ENCODE measurements at places on chromosomes 12 and 14.
A peak's percentile ranks its signal among the peaks of the same experiment; 100 is the strongest.

GRCh38 chr12:122013136-122013535, 8.5 kb upstream of the BCL7A start:
- DNase-seq: no peak

- DNase-seq: no peak
These were observed 355.8 kb downstream of the FSCB start for GRCh38 chr14:44151130-44151820.

- no peak for DNase-seq
These were observed 255.2 kb upstream of the DDHD1 start for GRCh38 chr14:53408175-53408879.

GRCh38 chr12:131901431-131902331, 7.3 kb downstream of the ULK1 start:
- no peak for DNase-seq

- DNase-seq: no peak
These were observed 94.7 kb upstream of the SLC38A4 start for GRCh38 chr12:46920499-46920898.

GRCh38 chr12:11136075-11136474, 1.6 kb upstream of the TAS2R30 start:
- no peak for DNase-seq

DNA sequence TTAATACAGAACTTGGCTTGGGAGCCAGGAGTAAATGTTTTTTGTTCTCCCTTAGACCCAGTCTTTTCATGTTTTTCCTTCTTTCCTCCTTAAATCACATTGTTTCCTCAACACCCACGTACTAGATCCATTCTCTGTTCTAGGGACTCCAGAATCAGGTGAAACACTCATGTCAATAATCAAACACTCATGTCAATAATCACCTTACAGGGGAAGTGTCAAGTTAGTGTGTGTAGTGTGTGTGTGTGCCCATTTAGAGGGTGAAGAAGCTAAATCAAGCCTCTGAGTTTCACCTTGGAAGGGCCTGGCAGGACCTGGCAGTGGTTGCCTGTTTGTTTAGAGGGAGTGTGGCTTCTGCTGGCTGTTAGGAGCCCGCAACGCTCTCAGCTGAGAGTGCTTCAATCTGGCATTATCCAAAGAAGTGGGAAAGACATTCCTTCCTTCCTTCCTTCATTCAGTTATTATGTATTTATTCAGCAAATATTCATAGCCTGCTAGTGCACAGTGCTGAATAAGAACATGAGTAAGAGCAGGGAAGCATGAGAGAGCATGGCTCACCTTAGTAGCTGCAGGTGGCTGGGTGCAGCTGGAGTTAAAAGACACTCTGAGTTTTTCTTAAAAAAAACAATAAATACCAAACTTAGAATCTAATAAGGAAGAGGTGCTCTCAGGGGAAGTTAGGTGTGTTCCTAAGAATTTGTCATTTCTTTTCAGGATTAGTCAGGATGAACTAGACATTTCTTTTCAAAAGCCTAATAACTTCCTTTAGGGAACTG, 17.6 kb upstream of the EID3 start:
- DNase-seq: no peak

GRCh38 chr12:50533971-50534370, 29.2 kb downstream of the DIP2B start:
- no peak for DNase-seq

DNA sequence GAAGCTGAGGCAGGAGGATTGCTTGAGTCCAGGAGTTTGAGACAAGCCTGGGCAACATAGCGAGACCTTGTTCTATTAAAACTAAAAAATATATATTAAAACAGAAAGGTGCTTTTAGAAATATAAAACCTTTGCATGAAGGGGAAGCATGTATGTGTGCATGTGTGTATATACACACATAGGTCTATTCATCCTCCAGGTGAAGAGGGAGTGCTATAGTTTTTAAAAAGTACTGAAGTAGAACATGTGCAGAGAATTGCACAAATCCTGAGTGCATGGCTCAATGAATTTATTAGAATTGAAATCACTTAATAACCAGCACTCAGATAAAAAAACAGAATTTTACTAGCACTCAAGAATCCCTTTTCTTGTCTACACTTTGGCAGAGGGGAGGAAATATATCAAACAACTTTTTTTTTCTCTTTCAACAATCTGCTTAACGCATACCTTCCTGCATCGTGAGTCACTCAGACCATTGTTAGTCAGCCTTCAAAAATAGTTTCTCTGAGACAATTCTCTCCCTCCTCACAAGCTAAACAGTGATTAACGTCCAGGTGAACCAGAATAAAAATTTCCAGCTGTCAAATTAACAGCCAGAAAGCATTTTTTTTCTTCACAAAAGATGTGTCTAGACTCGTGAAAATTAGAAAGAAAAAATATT, 17.7 kb upstream of the NEDD1 start:
- no peak for DNase-seq

DNA sequence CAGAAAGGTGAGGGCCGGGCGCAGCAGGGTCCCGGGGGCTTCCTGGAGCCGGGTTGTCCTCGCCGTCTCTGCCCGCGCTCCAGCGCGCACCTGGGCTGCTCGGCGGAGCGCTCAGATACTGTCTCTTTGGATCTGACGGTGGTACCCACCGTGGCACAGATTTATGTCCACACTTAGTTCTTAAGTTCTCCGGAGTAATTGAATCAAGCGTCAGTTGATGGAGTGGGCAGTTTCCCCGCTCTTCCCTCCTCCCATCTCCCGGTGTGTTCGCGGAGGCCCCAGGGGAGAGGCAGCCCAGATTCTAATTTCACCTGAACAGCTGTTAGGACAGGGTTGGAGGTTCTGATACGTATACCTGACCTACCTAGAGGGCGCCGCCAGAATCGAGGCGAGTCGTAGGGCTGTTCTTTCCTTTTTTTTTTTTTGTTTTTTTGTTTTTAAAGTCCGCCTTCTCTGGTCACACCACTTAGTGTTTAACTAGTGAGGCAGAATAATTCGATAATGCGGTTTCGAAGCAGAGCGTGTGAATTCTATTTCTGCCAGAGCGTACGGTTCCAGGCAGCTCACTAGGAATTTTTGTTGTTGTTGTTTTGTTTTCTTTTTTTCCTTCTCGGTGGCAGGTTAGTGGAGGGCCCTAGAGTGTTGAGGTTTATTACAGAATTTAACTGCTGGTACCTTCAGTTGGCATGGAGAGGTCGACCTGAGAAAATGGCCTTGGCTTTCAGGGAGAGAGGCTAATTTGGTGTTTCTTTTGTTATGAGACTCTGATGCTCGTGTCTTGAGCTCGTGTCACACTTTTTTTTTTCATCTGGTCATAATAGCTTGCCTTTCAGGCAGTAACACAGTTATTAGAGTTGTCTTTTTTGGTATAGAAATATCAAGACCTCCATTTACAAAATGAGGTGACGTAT, 22.3 kb upstream of the GNS start:
- peak; percentile 57 for DNase-seq

- DNase-seq: no peak
These were observed 17.1 kb downstream of the DYRK2 start for GRCh38 chr12:67665679-67666078.

DNA sequence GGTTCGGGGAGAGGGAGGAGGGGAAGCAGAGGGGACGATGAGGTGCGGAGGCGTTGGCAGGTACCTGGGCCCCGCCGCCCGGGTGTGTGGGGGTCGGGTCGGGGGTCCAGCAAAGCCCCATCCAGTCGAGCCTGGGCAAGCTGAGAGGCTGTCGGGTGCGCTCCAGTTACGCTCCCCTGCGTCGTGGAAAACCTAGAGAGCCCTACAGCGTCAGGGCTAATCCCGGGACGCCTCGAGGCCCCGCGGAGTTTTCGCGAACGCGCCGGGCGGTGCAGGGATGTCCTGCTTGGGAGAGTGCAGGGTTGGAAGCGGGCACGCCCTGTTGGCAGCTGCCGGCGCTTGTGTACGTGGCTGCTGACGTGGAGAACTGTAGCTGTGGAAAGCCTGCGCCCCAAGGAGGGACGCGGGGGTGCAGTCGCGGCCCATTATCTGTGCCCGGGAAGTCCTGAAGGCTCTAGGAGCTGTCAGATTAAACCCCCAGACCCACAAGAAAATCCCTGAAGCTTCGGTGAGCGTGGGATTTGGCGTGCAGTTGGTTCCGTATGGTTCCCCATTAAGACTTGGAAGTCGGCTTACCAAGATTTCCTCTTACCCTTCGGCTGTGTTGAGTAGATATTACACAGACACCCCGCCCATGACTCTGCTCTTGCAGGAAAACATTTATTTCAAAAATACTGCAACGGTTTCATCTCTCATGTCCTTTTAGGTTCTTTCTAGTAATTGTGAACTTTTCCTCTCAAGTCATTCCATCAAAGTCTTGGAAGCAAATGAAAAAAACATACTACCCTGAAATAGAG, 11.3 kb upstream of the SLC38A2 start:
- DNase-seq: peak; percentile 11

DNA sequence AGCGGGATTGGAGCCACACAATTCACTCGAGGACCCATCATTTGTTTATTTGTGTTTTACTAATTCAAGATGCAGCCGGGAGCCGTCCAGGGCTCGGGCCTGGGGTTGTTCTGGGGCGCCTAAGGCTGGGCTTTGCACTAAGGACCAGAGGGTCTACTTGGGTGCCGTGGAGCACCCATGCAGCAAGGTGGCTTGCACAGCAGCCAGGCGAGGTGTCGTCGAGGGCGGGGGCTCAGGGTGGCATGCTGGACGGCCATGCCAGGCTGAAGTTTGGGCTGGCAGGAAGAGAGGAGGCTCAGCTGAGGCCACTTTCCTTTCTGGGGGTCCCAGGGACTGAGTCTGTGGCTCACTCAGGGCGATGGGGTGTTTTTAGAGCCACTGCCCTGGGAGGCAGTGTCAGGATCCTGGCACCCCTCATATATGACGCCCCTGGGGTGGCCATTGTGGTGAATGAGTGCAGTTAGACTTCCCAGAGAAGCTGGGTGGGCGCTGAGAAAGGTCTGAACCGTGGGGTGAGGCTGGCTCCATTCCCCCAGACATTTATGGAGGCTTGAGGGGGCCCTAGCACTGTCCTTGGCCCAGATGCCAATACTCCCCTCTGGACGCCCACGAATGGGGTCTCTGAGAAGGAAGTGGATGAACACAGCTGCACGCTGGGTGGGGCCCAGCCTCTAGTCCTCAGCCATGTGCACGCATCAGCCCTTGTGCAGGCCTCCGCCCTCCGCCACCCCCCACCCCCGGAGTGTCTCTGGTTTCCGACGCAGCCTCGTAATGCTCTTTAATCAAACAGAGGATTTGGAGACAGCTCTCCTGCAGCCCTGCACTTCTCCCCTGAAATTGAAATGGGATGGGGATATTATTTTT, 11.3 kb downstream of the MEG3 start:
- no peak for DNase-seq

DNA sequence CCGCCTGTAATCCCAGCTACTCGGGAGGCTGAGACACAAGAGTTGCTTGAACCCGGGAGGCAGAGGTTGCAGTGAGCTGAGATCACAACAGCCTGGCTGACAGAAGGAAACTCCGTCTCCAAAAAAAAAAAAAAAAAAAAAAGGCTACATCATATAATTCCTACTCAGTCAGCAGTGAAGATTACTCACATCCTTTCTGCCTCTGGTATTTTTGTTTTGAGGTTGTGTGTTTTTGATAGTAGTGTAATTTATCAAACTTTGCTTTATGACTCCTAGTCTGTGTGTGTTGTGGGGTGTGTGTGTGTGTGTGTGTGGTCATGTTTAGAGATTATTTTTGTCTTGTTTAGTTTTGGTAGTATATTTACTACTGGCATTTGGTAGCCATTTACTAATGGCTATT, 29.8 kb upstream of the DLGAP5 start:
- DNase-seq: no peak

GRCh38 chr12:93247313-93247991, 130.3 kb upstream of the NUDT4 start:
- no peak for DNase-seq

DNA sequence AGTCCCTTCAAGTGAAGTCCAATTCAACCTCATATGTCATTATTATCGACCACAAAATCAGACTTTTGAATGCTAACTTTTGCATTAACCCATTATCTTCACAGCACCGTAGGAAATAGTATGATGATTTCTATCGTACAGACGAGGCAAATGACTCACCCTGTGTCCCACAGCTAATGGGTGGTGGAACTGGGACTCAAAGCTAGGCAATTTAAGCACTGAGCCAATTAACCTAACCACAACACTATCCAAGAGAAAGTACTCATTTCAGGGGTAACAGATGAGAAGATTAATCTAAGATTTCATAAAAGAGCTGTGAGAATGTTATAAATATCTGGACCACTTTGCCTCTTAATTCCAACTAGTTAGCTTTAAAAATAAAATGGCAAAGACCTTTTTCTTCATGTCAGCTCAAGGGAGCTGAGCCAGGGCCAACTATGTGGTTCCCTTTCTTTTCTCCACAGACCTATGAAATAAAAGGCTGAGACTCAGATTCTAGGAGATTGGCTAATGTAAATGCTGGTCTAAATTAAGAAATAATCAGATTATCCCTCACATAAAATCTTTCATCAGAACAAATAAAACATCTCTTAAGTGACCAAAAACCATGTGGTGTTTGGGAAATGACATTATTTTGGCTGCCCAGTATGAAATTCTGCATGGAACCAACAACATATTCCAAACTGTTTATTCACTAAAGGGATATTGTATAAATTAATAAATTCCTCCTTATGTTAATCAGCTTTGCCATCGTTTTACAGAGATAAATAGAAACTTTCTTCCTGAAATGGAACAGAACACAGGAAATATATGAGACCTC, 4.9 kb downstream of the PTGER2 start:
- DNase-seq: no peak

- no peak for DNase-seq
These were observed 31.1 kb downstream of the SYNE3 start for GRCh38 chr14:95485222-95485819.

DNA sequence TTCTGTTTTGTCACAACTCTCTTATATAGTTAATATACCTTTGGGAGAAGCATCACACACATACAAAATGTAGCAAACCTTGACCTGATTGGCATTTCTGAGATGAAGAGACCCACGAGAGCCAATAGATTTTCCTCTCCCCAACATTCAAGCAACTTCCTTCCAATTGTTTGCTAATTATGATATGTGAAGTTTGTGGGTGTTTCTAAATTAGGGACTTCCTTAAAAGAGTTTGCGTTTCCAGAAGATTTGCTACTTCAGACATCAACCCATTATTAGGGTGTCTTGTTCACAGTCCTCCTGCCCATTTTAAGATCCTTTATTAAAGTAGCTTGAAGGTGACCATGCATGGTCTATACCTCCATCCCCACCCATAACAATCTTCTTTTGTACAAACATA, 9.4 kb downstream of the AICDA start:
- no peak for DNase-seq

GRCh38 chr14:90608281-90608680, 207.9 kb downstream of the TTC7B start:
- no peak for DNase-seq

GRCh38 chr12:124763594-124763979, 100.1 kb downstream of the SCARB1 start:
- DNase-seq: no peak

- no peak for DNase-seq
These were observed 107.3 kb downstream of the SAMD4A start for GRCh38 chr14:54674046-54674741.

- DNase-seq: no peak
These were observed 876.0 kb downstream of the RPS29 start for GRCh38 chr14:48710133-48710532.

- peak; percentile 10 for DNase-seq
These were observed 30.5 kb downstream of the FZD10 start for GRCh38 chr12:130192642-130193345.

Measured in NCI-H526 treated with DMSO at 0.1 percent for 48 hours (cell line).